ENCODE measurements at places on chromosomes 3 and 15.

DNA sequence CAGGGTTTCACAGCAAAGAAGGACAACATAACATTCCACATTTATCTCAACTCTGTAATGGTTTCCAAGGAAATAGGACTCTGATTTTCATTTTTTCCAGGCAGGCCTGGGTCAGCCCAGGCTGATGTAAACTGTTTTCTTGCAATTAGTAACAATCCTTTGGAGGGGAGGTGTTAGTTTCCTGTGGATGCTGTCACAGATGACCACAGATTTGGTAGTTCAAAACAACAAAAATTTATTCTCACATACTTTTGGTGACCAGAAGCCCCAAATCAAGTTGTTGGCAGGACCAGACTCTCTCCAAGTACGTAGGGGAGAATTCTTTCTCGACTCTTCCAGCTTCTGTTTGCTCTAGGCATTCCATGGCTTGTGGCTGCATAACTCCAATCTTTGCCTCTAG is 88.0 kb downstream of the EDEM1 start:
- no peak for DNase-seq

GRCh38 chr15:65132878-65133547 is 595 bp downstream of the PDCD7 start:
- DNase-seq = peak; percentile 41

GRCh38 chr3:47109393-47109792 is 54.5 kb downstream of the SETD2 start:
- no peak for DNase-seq

DNA sequence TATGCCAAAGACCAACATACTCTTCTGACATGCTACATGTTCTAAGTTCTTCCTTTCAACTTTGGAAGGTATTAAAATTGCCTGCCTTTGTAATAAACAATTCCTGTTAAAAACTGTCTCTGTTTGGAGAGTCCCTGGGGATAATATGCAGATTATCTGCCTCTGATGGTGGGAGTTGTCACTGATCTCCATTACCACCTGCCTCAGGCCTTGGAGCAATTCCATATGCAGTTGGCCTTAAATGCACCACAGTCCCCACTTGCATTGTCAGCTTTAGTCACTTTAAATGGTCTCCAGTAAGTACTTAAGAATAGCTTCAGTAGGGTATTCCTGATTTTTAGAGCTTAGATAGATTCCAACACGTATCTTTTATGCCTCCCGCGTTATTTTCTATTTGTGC is 121.1 kb upstream of the GOLIM4 start:
- no peak for DNase-seq

DNA sequence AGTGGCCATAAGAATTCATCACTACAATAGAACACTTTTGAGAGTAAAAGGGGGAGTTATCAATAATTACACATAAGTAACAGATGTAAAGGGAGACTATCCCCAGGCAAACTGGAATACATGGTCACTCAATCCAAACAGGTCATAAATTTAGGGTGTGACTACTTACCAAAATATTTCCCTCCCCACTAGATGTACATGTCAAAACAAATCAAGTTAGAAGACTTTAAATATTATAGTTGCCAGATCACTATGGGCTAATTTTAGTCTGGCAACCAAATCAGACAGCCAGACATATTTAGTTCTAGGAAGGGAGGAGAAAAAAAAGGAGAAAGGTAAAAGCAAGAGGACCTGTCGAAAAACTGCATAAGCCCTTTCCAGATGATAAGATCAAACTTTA is 23.1 kb downstream of the SLC24A5 start:
- no peak for DNase-seq

GRCh38 chr3:128083980-128084674 is 31.9 kb downstream of the SEC61A1 start:
- no peak for DNase-seq

Measured in right hindlimb (tissue), 1 donor.